ENCODE measurements at places on chromosomes 5 and 9. TPM values are rescaled to one million over a fixed set of nuclear protein-coding genes. Genes with fewer than 3 reads are reported as not detected.

Gene IFNK
- not detected for total RNA-seq

Gene HCN1
- not detected for total RNA-seq

Gene BSPRY
- total RNA-seq = 0.17 TPM

Gene TNPO1
- 147 TPM for total RNA-seq

GRCh38 chr5:85010014-85010562 is 625.4 kb upstream of the EDIL3 start:
- DNase-seq = no peak

- no peak for DNase-seq
These were observed 5.0 kb upstream of the NSD1 start for GRCh38 chr5:177128551-177128981.

- DNase-seq = no peak
These were observed 124.0 kb upstream of the LMX1B start for GRCh38 chr9:126489581-126490213.

DNA sequence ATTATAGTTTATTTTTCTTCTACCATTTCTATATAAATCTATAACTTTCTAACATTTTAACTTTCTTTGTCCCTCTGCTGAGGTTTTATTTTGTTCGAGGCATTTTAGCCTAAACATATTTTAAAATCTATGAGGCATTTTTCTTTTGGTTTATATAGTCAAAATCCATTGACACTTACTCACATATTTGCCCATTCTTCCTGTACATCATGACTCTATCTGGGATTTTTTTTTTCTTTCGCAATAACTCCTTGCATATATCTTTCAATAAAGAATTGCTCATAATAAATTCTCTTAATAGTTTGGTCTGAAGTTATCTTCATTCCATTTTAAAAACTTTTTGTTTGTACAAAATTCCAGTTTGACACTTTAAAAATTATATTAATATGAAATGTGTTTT is 632.3 kb downstream of the TLE4 start:
- peak; percentile 17 for DNase-seq

DNA sequence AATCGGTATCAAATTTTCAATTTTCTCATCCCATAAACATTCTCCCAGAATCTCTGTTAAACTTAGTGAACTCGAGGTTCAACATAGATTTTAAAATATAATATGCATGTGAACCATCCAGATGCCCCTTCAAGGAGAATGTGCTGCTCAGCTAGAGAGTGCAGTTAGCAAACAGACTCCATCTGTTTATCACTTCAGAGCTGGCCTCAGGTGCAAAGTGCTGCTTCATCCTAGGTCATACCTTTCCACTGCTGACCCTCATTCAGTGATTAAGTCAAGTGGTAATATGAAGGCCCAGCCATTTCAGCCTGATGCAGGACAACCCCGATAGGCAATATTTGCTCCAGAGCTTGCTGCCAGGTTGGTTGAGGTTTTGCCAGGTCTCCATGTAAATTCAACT is 339.0 kb upstream of the POU5F2 start:
- DNase-seq = no peak

GRCh38 chr5:149831492-149831891 is 101.4 kb downstream of the PPARGC1B start:
- peak; percentile 74 for DNase-seq

DNA sequence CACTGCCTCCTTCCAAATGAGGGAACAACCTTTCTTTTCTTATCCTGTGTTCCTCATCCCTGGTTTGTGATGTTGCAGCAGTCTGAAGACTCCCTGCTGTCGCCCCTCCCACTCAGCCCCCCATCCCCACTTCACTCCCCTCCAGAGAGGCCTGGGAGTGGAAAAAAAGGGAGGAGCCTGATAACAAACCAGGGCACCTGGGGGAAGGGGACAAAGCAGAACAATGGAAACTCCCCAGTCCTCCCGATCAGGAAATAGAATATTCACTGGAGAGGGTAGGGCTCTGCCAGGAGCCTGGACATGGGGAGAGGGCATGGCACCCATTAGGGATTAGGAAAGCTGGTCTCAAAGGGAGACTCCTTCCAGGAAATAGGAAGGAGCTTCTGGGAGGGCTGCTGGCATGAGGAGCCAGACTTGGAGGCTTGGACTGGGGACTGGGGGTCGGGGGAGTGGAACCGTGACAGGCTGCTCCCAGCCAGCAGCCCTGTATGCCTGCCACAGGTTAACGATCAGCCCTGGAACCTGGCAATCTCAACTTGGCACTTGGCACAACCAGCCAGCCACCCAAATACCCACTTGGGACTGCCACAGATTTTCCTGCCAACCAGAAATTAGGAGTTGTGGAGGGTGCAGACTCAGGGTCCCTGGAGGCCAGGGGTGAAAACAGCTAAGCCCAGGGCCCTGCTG is 20.0 kb downstream of the PCDH1 start:
- DNase-seq = no peak
